AG08395 (cell line): ENCODE measurements at places on chromosomes 7 and 10.

- peak; percentile 55 for DNase-seq
Observed at GRCh38 chr10:132185601-132186487, 904 bp upstream of the DPYSL4 start.

DNA sequence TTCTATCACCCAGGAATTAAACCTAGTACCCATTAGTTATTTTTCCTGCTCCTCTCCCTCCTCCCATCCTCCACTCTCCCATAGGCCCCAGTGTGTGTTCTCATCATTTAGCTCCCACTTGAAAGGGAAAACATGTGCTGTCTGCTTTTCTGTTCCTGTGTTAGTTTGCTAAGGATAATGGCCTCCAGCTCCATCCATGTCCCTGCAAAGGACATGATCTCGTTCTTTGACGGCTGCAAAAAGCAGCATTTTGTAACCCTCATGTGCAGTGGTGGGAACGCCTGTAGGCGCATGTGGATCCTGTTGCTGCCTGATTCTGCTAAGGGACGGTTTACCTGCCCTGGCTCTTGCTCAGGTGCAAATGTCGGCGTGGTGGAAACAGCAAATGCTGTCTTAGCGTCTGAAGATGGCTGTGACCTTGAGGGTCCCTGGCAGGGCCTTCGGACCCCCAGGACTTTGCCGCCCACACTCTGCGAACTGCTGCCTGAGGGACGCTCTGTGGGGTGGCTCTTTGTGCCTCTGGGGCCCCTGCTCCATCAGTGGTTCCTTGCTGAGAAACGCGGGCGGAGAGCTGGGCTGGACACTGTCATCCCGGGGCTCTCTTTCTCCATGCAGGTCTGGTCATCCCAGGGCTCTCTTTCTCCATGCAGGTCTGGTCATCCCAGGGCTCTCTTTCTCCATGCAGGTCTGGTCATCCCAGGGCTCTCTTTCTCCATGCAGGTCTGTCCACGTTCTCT, 5.6 kb upstream of the MTG1 start:
- no peak for DNase-seq

GRCh38 chr10:100505164-100505563, 14.5 kb downstream of the SEC31B start:
- DNase-seq: no peak

DNA sequence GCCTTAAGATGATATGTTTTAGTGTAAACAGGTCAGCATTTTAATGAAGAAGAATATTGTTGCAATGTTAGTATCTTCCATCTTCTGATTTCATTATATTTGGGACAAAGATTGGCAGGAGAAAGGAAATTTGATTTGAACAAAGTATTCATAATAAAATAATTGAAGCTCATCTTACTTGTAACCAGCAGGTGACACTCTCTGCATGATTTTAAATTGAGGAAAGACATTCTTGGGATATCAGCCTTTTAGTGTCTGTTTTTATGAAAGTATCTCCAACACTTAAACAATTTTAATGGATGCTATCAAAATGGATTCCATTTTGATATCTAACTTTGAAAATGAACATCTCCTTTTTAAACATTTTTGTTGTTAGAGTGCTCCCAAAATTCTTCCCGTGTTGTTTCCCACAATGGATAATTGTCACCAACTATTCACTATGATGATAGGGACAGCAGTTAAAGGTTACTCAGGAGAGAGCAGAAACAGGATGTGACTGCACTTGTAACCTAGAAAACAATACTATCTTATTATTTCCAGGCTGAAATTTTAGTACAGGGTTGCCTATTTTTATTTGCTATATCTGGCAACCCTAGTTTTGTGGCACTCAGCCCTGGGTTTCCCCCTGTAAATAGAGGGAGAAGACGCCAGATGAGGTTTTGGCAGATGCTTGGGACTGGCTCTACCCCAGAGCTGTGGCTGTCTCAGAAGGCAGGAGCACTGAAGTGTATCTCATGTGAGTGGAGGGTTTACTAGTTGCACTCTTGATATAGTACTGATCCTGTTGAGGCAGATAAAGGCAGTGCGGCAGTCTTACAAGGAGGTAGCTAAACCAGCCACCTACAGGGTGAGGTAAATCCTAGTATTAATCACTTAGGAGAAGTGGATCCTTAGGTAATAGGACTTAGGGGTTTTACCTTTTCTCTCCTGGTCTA, 31.0 kb upstream of the ABCB4 start:
- no peak for DNase-seq
